Keratinocyte (primary cell): ENCODE measurements at places on chromosomes 2 and 18. TPM values are rescaled to one million over a fixed set of nuclear protein-coding genes. Genes with fewer than 3 reads are reported as not detected.

YIPF4 gene
- 6.7 to 22.7 TPM (median 11.1 TPM) in 3 replicates for polyA plus RNA-seq

ACTG2 gene
- 0.12 to 0.18 TPM in 2 of 3 replicates, not detected in the other for polyA plus RNA-seq

RPRM gene
- not detected in 3 replicates for polyA plus RNA-seq

STK25 gene
- polyA plus RNA-seq, result 237 to 339 TPM (median 242 TPM) in 3 replicates

RBM43 gene
- 1.9 to 2.7 TPM (median 2.1 TPM) in 3 replicates for polyA plus RNA-seq

PPP1R1C gene
- polyA plus RNA-seq, result 3.0 to 4.3 TPM (median 3.1 TPM) in 3 replicates

AQP12A gene
- polyA plus RNA-seq, result not detected in 3 replicates

DPP4 gene
- 1.1 to 4.1 TPM (median 1.3 TPM) in 3 replicates for polyA plus RNA-seq

GNAL gene
- polyA plus RNA-seq, result 21.9 to 30.0 TPM (median 28.4 TPM) in 3 replicates

TRIM54 gene
- polyA plus RNA-seq, result not detected in 3 replicates

FTCDNL1 gene
- 0.90 to 1.1 TPM (median 0.96 TPM) in 3 replicates for polyA plus RNA-seq

AP1S3 gene
- polyA plus RNA-seq, result 18.0 to 33.7 TPM (median 24.0 TPM) in 3 replicates

CTAGE1 gene
- polyA plus RNA-seq, result not detected in 3 replicates

UGT1A5 gene
- 0.51 to 2.2 TPM (median 1.3 TPM) in 3 replicates for polyA plus RNA-seq

MTLN gene
- 16.9 to 61.5 TPM (median 34.8 TPM) in 3 replicates for polyA plus RNA-seq

SCN2A gene
- polyA plus RNA-seq, result 0.27 to 1.0 TPM (median 0.91 TPM) in 3 replicates

STPG4 gene
- 0.26 TPM in 1 of 3 replicates, not detected in the others for polyA plus RNA-seq

HES6 gene
- 0.76 to 0.80 TPM (median 0.77 TPM) in 3 replicates for polyA plus RNA-seq

MYOM1 gene
- 0.01 to 0.22 TPM (median 0.03 TPM) in 3 replicates for polyA plus RNA-seq

ZAP70 gene
- 0.95 to 7.3 TPM (median 1.6 TPM) in 3 replicates for polyA plus RNA-seq

SPP2 gene
- 0.13 to 0.14 TPM in 2 of 3 replicates, not detected in the other for polyA plus RNA-seq

TMEM198 gene
- polyA plus RNA-seq, result 0.81 to 1.5 TPM (median 0.82 TPM) in 3 replicates

KDM3A gene
- 16.0 to 32.9 TPM (median 28.6 TPM) in 3 replicates for polyA plus RNA-seq

MARCHF4 gene
- polyA plus RNA-seq, result 2.4 to 9.2 TPM (median 5.3 TPM) in 3 replicates

SKA1 gene
- polyA plus RNA-seq, result 1.1 to 8.4 TPM (median 7.2 TPM) in 3 replicates

GKN1 gene
- 0.15 to 0.75 TPM (median 0.49 TPM) in 3 replicates for polyA plus RNA-seq

CDH2 gene
- polyA plus RNA-seq, result 0.27 to 0.71 TPM (median 0.46 TPM) in 3 replicates

COPS8 gene
- polyA plus RNA-seq, result 84.5 to 136 TPM (median 102 TPM) in 3 replicates

SLC1A4 gene
- polyA plus RNA-seq, result 6.3 to 9.2 TPM (median 8.2 TPM) in 3 replicates

CAPN13 gene
- polyA plus RNA-seq, result 0.09 TPM in 1 of 3 replicates, not detected in the others

TACR1 gene
- polyA plus RNA-seq, result not detected in 3 replicates

SAG gene
- polyA plus RNA-seq, result not detected in 3 replicates

DUSP19 gene
- polyA plus RNA-seq, result 0.39 to 1.1 TPM (median 0.73 TPM) in 3 replicates

LIMS4 gene
- polyA plus RNA-seq, result 0.24 to 0.58 TPM (median 0.25 TPM) in 3 replicates

ALS2 gene
- polyA plus RNA-seq, result 21.3 to 25.8 TPM (median 23.4 TPM) in 3 replicates

PLCD4 gene
- polyA plus RNA-seq, result 10.2 to 15.3 TPM (median 13.2 TPM) in 3 replicates

CFAP65 gene
- polyA plus RNA-seq, result not detected in 3 replicates

CPLX4 gene
- polyA plus RNA-seq, result not detected in 3 replicates

FHOD3 gene
- 6.9 to 13.1 TPM (median 7.7 TPM) in 3 replicates for polyA plus RNA-seq

NT5C1B gene
- not detected in 3 replicates for polyA plus RNA-seq

GCKR gene
- polyA plus RNA-seq, result 0.18 to 0.30 TPM (median 0.27 TPM) in 3 replicates

ZSWIM2 gene
- not detected in 3 replicates for polyA plus RNA-seq

EPB41L3 gene
- polyA plus RNA-seq, result 0.33 to 0.70 TPM (median 0.39 TPM) in 3 replicates

CRYGB gene
- polyA plus RNA-seq, result not detected in 3 replicates

CDCA7 gene
- 7.6 to 30.9 TPM (median 30.1 TPM) in 3 replicates for polyA plus RNA-seq

CCBE1 gene
- 12.9 to 26.6 TPM (median 20.1 TPM) in 3 replicates for polyA plus RNA-seq

ABCG5 gene
- not detected in 3 replicates for polyA plus RNA-seq

ALPP gene
- polyA plus RNA-seq, result not detected in 3 replicates

NBEAL1 gene
- 9.4 to 15.4 TPM (median 14.7 TPM) in 3 replicates for polyA plus RNA-seq

LYPD6B gene
- 17.0 to 30.8 TPM (median 24.7 TPM) in 3 replicates for polyA plus RNA-seq

DOK6 gene
- not detected in 3 replicates for polyA plus RNA-seq

ADRA2B gene
- polyA plus RNA-seq, result 0.02 TPM in 1 of 3 replicates, not detected in the others

AGXT gene
- polyA plus RNA-seq, result not detected in 3 replicates
